Esophagus squamous epithelium (tissue), 5 donors: ENCODE measurements at places on chromosomes 3 and 15.

DNA sequence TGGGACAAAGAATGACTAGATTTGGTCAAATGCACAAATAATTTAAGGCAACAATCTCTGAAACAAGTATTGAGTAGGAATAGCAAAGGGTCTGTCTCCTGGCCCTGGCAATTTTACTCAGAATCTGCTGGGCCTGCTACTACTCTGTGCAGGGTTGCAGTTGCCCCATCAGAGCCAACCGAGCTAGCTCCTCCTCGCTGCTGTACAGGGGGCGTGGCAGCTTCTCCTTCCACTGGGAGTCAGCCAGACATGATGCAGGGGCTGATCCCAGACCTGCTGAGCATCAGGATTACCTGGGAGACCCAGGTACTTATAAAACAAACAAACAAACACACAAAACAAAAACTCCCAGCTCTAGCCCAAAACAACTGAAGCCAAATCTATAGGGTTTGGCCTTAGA is 30.5 kb upstream of the PXYLP1 start:
- DNase-seq: no peak

DNA sequence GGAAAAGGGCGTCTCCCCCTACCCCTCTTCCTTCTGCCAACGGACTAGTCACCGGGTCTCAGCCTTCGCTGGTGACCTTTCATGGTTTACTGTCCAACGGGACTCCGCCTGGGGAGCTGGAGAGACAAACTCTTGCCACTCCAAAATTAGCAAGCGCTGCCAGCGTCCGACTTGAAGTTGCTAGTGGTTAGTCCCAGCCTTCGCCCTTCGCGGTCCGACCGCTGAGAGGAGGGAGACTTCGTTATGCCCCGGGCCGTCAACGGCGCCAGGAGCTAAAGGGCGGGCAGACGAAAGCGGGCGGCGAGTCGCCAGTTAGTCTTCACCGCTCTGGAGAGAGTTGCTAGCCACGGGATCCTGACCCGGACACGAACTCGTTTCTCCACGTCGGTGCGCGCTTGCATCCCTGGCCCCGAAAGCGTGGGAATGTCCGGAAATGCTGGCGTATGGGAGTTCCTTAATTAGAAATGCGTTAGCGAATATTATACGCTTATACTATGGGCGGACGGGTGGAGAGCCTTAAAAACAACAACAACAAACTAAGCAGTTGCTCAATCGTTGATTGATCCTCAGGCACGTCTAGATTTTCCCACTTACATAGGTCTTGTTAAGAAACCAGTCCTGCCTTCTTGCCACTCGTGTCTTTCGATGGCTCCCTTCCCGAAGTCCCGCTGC is 716 bp downstream of the SMC4 start:
- no peak for DNase-seq

GRCh38 chr15:100703032-100703578 is 100.7 kb downstream of the ASB7 start:
- DNase-seq: no peak

DNA sequence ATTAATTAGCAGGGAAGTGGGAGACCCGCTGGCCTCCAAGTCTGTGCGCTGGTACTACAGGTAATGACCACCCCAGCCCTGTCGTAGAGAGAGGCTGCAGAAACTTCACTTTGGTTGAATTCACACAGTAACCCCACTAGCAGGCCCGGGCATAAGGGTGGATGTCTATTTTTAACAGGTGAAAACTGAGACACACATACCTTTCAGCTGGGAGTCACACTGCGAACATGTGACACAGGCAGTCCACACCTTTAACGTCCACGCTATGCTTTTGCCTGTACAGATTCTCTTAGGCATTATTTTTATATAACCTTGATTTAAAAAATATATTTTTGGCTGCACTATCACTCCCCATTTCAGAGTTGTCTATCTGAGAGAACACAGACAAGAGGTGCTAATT is 3.9 kb downstream of the LRRK1 start:
- no peak for DNase-seq

- no peak for DNase-seq
These were observed 52.9 kb upstream of the EPHB1 start for GRCh38 chr3:134742202-134742601.

DNA sequence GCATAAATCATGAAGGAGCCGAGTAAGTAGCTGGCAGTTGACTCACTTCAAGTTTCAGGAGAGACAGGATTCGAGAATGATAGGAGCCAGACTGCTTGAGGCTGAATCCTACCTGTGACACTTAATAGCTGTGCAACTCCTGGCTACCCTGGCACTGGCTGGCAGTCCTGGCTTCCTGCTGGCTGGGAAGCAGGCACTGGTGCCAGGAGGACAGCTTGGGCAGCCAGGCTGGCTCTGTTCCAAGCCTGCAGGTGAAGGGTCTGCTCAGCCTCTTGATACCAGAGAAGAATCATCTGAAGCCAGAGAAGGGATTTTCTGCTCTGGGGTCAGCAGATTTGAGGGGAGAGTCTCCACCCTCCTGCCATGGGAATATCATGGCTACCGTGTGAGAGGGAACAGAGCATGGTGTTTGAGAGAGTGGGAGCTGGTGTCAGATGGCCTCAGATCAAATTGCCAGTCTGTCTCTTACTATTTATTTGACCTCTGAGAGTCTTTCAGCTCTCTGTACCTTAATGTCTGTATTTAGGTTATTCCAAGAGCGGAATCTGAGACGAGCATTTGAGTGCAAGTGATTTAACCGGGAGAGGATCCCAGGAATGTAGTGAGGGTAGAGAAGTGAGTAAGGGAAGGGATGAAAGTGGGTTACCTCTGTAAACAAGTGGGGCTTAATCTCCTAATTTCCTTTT is 4.4 kb upstream of the XIRP1 start:
- DNase-seq: no peak

GRCh38 chr15:60886680-60887079 is 342.4 kb downstream of the RORA start:
- no peak for DNase-seq

- no peak for DNase-seq
These were observed 490.0 kb downstream of the EDEM1 start for GRCh38 chr3:5677555-5677954.

GRCh38 chr3:23696842-23697241 is 108.9 kb upstream of the UBE2E1 start:
- DNase-seq: no peak

GRCh38 chr3:94323596-94323995 is 260.7 kb downstream of the NSUN3 start:
- DNase-seq: no peak

DNA sequence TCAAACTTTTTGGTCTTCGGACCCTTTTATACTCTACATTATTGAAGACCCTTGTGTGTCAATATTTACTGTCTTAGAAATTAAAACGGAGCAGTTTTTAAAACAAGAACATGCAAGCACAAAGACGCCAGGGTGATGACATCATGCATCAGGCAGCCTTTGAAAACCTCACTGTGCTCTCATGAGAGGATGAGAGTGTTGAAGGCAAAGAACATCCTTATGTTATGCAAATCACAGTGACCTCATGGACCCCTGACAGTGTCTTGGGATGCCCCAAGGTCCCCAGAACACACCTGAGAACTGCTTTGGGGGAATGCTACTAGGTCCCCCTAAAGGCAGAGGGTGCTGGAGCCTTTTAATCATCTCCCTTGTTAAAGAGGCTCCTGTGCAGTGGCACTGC is 51.6 kb downstream of the CHDH start:
- no peak for DNase-seq

DNA sequence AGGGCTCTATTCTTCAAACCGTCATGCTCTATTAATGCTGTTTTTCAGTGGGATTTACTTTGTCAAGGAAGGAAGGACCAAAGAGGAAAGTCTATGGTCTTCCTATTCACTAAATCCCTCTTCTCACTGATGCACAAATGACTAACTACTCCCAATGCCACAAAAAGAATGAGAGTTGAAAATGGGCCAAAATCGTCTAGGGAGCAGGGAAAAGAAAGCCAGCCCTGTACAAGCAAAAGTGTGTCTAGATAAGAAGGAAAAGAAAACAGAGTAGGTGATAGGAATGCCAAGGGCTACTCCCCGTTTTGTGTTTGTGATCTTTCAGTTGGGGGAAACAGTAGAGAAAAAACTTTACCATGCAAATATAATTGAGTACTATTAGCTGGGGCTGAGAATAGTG is 97.2 kb upstream of the TMCO5A start:
- no peak for DNase-seq

GRCh38 chr3:1139071-1139470 is 46.2 kb downstream of the CNTN6 start:
- no peak for DNase-seq

GRCh38 chr3:177550667-177551066 is 353.4 kb upstream of the TBL1XR1 start:
- DNase-seq: no peak

- DNase-seq: no peak
These were observed 100.2 kb downstream of the SNRPN start for GRCh38 chr15:25054943-25055342.

DNA sequence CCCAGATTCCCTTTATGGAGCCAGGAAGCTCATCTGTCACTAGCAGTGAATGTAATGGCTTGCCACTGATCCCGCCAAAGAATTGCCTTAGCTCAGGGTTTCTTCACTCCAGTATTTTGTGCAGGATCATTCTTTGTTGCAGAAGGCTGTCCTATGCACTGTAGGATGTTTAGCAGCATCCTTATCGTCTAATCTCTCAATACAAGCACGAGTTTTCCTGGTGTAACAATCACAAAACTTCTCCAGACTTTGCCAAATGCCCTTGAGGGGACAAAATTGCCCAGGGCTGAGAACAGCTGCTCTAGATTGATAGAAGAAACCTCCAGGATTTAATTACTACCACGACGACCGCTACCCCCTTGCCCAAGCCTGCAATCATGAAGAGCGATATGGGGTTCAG is 6.8 kb upstream of the SHQ1 start:
- DNase-seq: no peak

GRCh38 chr3:13500133-13500885 is 20.2 kb downstream of the HDAC11 start:
- no peak for DNase-seq

- no peak for DNase-seq
These were observed 20.1 kb downstream of the HES1 start for GRCh38 chr3:194156095-194156494.

GRCh38 chr3:83821506-83821905 is 1137.3 kb upstream of the CADM2 start:
- no peak for DNase-seq

- DNase-seq: no peak
These were observed 10.8 kb downstream of the RASL12 start for GRCh38 chr15:65056868-65057548.

- DNase-seq: no peak
These were observed 124.1 kb upstream of the IQSEC1 start for GRCh38 chr3:13197281-13197680.

DNA sequence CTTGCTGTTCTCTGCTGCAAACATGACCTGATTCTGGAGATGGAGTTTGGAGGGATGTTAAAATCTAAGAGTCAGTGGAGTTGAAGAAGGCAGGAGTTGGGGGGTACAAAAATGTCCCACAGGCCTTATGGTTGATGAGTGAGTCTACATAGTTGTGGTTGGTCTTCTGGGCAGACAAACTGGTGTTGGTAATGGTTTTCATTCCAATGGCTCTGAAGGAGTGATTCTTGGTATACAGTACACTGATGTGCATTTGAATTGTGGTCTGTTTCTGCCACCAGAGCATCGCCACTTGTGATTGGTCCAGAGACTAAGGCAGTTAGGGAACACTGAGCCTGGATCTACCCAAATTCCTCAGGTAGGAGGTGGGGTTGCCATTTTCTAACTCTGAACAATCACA is 514.1 kb upstream of the CFAP20DC start:
- DNase-seq: no peak

DNA sequence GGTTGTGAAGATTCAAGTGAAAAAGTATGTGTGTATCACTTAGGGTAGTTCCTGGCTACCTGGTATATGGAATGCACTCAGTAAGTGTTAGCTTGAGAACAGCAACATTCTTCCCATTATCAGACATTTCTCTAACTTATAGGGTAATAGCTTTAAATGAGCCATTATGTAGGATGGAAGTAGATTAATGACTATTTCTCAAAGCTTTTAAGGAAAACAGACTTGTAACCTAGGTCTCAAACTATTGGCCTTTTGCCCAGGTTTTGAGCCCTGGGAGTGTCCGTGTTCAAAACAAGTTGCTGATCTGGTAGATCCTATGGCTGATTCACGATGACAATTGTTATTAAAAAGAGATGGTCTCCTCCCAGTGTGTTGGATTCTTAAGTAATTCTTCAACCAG is 129.1 kb upstream of the UMPS start:
- DNase-seq: no peak

DNA sequence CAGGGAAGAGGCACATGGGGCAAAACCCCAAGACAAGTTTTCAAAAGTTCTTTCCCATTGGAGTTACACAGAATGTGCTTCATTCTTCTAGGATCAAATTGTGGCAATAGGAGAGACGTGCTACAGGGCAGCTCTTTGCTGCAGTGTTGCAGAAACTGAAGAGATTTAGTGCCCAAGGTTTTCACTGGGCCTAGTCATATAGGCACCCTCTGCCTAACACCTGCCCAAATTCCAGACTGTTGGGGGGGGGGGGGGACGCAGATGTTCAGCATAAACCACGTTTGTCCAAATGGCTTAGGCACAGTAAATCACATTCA is 346.8 kb upstream of the ZNF717 start:
- no peak for DNase-seq

DNA sequence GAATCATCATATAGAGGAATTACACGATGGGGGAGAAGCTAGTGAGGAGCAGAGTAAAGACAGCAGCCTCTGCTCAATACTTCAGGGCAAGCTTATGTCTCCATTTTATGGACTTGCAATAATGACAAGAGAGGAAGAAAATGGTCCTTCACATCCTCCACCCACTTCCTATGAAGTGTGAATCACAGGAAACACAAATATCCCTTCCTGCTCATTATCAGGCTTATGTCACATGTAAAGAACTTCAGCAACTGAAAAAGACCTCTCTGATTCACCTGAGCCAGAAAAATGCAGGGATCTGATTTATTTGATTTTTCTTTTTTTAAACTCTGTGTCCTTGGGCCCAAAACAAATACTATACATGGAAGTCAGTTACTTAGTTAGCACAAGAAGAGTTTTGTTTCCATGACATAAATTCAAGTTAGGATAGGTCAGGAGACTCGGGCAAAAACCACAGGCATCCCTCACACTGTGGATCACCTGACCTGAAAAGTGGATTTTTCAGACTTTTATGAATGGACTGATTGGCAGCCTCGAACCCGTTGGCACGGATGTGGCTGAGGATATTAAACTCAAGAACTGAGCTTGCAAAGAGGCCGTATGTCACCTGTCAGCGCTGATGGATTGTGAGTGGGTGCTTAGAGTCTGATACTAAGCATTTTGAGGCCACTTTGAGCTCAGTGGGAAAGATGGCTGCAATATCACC is 620.8 kb upstream of the MDFIC2 start:
- no peak for DNase-seq

GRCh38 chr3:29512641-29513040 is 231.8 kb downstream of the RBMS3 start:
- no peak for DNase-seq
